ENCODE measurements at places on chromosomes 5 and 9.

DNA sequence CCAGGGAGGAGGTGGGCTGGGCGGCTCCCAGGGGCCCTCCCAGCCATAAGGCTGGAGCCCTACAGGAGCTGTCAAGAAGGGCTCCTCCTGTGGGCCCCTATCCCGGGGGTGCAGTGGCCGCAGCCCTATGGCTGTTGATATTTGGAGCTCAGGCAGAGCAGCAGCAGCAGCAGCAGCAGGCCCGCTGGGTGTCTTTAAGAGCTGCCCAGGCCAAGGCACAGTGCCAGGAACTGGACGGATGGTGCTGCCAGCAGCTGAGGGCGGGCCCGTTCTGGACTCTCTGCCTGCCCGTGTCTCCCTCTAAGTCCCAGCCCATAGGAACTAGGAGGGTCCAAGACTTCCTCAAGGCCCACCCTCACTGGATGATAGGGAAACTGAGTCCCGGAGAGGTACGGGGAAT lies 3.6 kb downstream of the AK1 start:
- DNase-seq = no peak

DNA sequence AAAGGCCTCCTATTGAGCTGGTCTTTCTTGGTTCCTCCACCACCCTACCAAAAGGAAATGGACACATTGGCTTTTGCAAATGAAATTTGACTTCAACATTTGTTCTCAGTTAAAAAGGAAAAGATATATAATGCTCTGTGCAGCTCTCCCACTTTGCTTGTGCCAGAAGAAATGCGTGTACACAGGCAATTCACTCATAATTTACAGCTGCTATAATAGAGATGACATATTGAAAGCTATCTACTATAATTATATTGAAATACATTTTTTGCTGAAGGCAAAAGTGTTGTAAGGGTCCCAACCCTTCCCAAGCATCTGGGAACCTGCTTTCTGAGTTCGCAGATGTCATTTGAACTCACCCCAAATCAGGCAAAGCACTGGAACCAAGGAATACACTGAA lies 173.2 kb downstream of the PBX3 start:
- no peak for DNase-seq

- DNase-seq = no peak
Measured at GRCh38 chr9:137149942-137150616, 11.1 kb downstream of the GRIN1 start.

DNA sequence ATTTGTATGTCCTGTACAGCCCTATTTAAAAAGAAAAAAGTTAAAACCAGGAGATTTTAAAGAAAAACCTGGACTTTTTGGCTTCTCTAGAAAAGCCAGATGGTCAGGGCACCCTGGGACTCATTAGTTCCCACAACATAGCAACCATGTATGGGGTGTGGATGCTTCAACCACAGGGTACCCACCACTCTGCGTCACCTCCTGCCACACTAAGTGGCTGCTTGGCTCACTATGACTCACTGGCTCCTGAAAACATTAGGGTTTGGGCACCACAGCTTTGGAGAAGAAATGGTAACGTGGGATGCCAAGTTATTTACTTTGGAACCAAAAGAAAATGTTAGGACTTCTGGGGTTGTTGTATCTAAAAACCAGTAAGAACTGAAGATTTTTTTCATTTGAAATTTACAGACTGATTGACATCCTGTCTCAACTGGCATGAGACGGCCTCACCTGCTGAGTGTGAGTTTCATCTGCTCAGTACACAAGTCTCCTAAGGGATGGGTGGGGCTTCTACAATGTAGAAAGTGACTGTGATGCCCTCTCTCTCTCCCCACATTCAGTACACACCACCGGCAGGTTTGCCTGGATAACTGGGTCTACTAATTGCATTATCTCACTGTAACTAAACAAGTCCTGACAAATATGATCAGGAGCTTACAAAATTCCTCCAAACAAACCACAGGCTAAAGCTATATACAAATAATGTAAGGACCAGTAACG lies 103.9 kb downstream of the ESM1 start:
- no peak for DNase-seq

- DNase-seq = no peak
Measured at GRCh38 chr5:67133776-67134175, 62.8 kb downstream of the CD180 start.

GRCh38 chr9:86639899-86640379 lies 285.7 kb upstream of the TUT7 start:
- DNase-seq = no peak

DNA sequence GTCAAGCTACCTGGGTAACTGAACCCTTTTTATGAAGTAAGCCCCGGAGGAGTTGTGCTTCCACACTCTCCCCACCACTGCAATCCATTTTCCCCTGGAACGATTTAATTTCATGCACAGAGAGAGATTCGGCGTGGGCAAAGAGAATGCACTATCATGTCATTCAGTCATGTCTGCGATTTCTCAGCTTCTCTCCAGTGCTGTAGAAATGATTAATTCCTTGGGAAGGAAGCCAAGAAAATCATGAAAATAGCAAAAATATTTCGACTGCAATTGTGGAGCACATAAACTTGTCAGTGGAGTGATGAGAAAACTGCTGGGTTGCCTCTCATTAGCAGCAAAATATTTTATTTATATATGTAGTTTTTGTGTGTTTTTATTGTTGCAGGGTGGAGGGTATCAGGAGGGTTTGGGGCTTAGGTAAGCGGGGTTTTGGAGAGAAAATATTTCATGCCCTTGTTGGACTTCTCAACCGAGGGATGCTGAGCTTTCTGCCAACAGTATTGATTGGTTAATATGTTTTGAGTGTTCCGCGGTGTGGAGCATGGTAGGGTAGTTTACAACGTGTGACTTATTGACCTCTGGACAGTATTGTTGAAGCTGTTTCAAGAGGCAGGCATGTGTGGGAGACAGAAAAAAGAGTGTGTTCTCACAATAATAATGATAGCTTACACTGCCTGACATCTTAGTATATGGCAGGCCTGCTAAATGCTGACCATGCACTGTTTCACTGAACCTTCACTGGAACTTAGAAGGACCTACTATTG lies 69.3 kb downstream of the SGCD start:
- no peak for DNase-seq

GRCh38 chr5:17748941-17749340 lies 114.7 kb downstream of the TAF11L14 start:
- DNase-seq = no peak

DNA sequence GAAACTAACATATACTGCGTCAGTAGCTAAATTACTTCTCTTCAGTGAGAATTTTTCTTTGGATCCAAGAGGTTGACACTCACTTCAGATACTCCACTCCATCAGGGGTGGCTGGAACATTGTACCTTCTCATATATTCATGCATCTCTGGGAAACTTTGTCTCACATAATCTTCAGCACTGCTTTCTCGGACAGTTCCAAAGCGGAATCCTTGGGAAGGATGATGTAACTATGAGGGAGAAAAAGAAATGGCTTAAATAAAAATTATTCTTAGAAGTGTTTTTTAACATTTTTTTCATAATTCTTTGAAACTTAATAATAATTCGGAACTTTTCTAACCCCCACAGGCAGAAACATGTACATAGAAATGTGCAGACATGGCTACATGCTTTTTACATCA lies 33.4 kb upstream of the PPP3R2 start:
- no peak for DNase-seq
